ENCODE measurements at places on chromosomes 4 and X.

GRCh38 chr4:85637778-85638177 is 162.8 kb downstream of the ARHGAP24 start:
- DNase-seq: no peak

- no peak for DNase-seq
Measured at GRCh38 chr4:162016219-162016618, 147.6 kb downstream of the FSTL5 start.

DNA sequence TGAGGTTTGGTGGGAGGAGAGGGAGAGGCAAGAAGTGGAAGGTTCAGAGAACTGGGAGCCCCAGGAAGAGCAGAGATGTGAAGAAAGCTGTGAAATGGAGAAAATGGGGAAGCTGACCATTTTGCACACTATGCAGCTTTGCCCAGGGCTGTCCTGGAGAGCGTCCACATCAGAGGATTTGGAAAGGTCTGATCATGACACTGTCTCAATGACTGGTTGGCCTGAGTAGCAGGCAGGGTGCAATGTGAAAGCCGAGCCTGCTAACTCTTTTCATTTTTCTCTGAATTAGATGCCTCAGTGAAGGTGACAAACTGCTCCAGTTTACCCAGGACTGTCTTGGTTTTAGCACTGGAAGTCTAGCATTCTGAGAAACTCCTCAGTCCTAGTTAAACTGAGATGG is 330.1 kb upstream of the RPS6KA3 start:
- no peak for DNase-seq

DNA sequence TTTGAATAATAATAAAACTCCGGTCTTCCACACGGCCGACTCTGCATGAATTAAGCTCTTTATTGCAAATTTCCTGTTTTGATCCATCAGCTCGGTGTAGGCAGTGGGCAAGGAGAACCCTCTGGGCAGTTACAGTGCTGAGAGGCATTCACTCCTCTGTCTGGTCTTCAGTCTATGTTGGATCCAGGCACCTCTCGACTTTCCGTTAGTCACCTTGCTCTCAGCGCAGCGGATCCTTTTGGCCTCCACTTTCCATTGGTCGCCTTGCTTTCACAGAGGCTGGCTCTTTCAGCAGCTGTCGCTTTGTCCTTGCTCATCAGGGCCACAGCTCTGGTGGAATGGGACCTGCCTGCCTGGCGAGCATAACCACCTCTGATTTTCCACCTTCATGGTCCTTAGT is 52.9 kb downstream of the TRMT44 start:
- no peak for DNase-seq

DNA sequence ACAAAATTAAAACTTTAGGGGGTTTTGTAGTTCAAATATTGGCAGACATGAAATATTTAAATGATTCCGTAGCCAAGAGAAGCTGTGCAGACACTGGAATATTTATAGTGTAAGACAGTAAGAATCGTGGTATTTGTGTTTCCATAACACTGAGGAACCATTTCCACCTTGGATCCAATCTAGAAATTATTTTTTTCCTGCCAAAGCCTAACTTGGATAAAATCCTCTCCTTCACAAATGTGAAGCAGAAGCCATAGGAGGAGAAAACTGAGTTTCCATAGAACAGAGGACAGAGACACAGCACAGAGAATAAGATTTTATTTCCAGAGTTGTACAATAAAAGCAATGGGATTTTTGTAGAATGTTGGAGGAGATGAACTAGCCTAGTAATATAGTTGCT is 19.9 kb upstream of the SRPX start:
- no peak for DNase-seq

- no peak for DNase-seq
Measured at GRCh38 chr4:8157944-8158709, 486 bp downstream of the ABLIM2 start.

DNA sequence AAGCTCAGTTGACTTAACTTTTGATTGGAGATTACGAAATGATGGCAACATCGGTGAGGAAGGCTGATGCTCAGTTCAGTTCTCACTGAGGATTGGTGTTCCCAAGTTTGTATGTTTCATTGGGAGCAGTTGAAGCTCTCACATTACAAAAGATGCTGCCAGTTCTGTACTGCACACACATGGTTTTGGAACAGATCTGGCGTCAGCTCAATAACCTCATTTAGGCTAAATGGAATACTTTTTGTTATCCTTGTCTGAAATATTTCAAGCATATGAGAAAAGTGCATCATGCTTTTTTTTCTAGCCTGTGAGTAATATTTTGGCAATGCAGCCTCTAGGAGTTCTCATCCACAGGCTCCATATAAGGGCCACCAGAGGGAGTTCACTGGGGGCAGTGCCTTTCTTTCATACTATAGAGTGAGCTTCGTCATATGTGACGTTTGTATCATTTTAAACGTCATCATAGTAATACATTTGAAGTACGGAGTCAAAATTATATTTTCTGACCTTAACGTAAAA is 4.1 kb downstream of the ENPEP start:
- no peak for DNase-seq

Measured in CD4-positive, alpha-beta T cell treated with Interleukin-15 for 4 hours (primary cell).